Activated naive CD4-positive, alpha-beta T cell treated with Interleukin-2 at 50 U/mL for 16 hours (primary cell): ENCODE measurements at places on chromosomes 13 and 19.
A peak's percentile ranks its signal among the peaks of the same experiment; 100 is the strongest.

- no peak for DNase-seq
Observed at GRCh38 chr19:5996623-5997320, 18.8 kb upstream of the RANBP3 start.

GRCh38 chr13:85662186-85662585 lies 137.0 kb downstream of the SLITRK6 start:
- DNase-seq, result no peak

DNA sequence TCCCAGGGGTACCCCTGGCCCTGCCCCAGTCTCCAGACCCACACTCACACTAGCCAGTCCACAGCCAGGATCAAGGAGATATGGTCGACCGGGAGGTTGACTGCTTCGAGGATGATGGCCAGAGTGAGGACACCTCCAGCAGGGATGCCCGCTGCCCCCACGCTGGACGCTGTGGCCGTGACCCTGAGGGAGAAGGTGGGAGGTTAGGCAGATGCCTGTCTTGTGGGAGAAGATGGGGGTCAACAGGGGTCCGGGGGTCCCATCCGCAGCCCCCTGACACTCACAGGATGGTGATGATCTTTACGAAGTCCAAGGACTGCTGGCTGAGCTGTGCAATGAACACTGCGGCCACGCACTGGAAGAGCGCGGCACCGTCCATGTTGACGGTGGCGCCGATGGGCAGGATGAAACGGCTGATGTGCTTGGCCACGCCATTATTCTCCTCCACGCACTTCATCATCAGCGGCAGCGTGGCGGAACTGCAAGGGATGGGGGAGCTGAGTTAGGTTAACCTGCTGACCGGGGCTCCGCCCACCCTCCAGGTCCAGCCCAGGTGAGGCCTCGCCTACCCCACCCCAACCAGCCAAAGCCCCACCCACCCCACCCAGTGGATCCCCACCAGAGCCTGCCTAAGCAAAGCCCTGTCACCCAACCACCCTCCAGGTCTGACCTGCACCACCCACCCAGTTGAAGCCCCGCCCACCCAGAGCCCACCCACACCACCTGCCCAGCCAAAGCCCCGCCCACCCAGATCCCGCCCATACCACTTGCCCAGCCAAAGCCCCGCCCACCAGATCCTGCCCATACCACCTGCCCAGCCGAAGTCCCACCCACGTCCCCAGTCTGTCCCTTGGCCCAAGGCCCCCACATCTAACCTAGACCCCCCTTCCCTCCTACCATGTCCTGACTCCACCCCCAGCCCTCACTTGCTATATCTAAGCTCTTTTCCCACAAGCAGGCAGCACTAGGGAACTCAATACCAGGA lies 11.2 kb downstream of the SLC1A5 start:
- no peak for DNase-seq

DNA sequence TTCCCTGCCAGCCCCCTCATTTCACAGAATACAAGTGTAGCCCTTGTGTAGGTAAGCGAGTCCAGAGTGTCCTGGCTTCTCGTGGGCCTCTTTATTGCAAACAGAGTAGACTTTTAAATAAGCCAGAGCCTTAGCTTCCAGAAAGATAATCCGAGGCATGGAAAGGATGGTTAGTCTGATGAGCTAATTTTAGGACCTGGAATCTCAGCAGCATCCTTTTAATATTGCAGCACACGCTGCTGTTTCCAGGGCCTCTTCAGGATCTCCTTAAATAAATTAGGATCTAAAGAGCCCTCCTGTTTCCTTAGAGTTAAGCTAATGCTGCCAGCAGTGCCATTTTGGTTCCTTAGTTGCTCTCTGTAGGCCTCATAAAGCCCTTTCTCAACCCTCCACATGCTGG lies 99.2 kb downstream of the RFC3 start:
- DNase-seq, result no peak

DNA sequence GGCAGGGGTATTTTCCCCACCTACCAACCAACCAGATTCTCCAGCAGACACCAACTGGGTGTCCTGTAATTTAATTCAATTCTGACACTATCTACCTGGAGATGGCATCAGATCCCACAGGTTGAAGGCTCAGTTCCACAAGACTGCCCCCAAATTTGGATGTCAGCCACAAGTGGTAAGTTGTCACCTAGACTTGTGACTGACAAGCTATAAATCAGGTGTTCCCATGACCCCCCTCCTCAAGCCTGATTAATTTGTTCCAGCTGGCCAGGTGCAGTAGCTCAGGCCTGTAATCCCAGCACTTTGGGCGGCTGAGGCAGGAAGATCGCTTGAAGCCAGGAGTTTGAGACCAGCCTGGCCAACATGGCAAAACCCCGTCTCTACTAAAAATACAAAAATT lies 10.6 kb upstream of the HAUS5 start:
- DNase-seq, result no peak

DNA sequence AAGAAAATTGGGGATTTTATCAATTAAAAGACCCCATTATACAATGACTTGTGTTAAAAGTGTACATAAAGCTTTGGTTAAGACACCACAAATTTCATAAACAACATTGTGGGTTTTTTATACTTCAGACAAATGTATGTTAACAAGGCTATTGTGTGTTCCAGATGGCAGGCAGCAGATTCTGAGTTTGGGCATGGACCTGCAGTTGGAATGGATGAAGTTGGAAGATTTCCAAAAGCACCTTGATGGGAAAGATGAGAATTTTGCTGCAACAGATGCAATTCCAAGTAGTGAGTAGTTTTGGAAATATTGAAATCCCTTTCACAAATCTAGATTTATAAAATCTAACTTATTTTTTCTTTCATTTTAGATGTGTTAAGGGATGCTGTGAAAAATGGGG lies 25.4 kb downstream of the MPHOSPH8 start:
- DNase-seq, result no peak

DNA sequence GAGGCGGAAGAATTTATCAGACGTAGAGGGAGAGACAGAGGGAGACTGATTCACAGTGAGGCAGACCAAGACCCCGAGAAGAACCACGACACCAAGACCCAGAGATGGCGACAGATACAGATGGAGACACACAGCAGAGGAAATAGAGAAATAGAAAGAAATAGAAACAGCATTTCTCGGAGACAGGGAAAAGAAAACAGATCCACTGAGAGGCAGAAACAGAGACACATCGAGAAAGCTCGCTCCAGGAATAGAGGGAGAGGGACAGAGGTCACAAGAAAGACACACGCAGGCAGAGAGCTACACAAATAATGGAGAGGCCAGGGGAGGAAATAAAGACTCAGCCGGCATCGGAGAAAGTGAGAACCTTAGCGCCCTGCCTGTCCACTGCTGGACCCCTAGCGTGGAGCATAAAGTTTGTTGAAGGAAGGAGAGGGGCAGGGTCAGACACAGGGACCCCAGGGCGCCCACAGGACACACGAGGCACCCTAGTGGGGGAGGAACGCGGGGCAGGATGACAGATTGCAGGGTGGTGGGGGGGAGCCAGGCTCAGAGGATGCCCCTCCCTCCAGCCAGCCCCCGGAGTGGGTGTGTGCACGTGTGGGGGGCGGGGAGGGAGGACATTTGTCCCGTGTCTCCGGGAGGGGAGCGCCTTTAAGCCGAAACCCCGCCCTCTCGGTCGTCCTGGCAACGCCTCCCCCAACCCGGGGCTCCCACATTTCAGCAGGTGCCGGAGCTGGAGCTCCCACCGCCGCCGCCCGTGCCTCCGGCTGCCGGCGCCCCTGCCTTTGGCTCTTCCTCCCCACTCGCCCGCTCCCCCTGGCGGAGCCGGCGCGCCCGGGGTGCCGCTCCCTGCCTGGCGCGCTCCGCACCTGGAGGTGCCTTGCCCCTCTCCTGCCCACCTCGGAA lies at the start of gene PRKCG:
Gene PRKCG, plus strand, starts transcription at position 716 of the 909 bp plus-strand sequence. CDS start 298 bp downstream, outside the sequence.
- peak; percentile 49 for DNase-seq

- DNase-seq, result no peak
Observed at GRCh38 chr19:2248136-2249009, 750 bp upstream of the AMH start.

- no peak for DNase-seq
Observed at GRCh38 chr13:73671011-73671410, 463.2 kb downstream of the KLF12 start.

- DNase-seq, result no peak
Observed at GRCh38 chr13:75360170-75360569, 121.8 kb downstream of the TBC1D4 start.
